Progenitor cell of endocrine pancreas (in vitro differentiated cells): ENCODE measurements at places on chromosomes 12 and 14. TPM values are rescaled to one million over a fixed set of nuclear protein-coding genes. Genes with fewer than 3 reads are reported as not detected.

RNASE4 gene
- 5.7 TPM in 2 replicates for total RNA-seq

PTPRO gene
- 0.24 and 0.69 TPM in 2 replicates for total RNA-seq

MYF5 gene
- not detected in 2 replicates for total RNA-seq

DNA sequence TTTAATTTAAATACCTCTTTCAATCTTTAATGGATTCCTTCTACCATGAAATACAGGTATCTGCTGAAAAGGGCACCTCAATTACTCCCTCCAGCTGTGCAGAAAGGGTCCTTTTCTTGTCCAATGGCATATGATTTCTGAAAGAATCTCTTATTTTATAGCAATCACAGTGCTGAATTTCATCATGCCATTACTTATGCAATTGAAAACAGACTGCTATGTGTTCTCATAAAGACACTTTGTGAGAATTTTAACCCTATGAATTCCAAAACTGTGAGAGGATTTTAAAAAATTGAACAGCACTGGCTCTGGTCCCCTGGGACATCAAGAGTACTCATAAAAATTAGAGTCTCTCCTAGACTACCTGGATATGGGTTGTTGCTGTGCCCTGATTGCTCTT, 45.9 kb upstream of the CNOT2 start:
- no peak for DNase-seq

DNA sequence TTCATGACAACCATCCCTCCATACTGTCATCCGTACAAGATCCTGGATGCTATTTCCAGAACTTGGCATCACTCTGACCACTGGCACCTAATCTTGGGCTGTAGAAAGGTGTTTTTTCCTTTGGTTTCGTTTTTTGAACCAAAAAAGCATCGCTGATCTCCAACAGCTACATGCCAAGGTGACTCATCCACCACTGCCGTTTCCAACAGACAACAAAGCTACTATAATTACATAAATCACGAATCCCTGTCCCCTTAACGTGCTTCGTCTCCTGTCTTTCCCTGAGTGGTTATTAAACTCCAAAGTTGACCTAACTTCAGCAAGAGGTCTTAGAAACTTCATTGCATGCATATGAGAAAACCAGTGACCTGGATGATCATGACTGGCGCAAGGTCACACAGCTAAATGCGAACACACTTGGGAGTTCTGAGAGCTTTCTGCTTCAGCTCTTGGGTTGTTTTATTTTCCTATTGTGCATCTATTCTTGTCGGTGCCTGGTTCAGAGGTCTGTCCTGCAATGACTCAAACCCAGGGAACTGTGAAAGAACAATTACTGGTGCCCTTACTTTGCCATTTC, 99.9 kb downstream of the PPM1H start:
- no peak for DNase-seq

DNA sequence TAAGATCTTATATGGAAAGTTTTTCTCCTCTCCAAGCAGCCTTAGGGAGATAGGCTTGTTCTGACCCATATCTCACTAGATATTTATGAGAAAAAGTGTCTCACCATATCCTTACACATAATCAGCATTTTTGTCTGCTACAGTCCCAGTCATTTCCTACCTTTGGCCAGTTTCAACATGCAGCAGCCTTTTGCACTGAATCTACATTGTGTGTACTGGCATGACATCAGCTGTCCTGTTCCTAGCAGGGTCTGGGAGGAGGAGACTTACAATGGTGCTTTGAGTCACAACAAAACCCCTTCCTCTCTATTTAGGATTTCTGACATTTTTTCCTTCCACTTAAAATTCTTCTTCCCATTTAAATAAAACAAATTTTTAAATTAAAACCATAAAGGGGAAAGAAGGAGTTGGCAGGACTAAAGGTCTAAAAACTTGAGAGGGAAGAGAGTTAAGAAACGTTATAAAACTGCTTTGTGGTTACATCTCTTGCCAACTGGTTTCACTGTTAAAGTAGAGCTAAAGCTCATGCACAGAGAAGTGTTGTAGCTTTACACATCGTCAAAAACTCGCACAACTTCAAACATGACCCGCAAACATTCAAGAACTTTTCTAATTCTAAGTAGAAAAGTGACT, 53.3 kb upstream of the CERS5 start:
- DNase-seq = no peak

- DNase-seq = no peak
Measured at GRCh38 chr14:71414631-71415403, 507.6 kb downstream of the PCNX1 start.
